Cortex of kidney (tissue), 1 donor: ENCODE measurements at places on chromosomes 3 and 15.

DNA sequence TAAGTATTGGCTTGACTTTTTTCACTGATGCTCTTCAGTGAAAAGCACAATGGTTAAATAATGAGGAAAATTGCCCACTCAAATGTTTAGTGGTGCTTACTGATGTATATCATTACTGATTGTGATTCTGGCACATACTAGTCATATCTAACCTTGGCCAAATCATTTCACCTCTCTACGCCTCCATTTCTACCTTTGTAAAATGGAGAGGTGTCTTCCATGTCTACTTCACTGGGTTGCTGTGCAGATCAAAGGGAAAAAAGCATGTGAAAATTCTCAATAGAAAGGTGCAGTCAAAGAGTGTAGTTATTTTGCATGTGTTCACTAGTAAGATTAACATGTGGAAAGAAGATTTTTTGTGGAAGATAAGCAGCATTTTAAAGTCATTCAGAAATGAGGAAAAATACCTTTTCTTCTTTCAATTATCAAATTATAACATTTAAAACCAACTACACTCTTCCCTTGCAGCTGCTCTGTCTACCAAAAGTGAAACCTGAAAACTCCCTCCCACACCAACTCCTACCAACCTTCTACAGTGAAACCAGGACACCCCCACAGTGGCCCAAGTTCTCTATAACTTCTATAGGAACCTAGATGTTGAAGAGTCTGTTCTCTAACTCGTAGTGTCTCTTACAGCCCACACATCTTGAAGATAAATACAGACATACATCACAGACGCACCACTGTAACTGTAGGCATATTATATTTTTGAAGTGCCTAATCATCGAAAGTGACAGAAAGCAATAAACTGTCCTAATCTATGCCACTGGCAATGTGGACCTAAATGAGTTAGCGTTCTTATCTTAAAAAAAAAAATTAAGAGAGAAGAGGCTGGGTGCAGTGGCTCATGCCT lies 1.4 kb downstream of the CD200R1 start:
- DNase-seq: no peak

DNA sequence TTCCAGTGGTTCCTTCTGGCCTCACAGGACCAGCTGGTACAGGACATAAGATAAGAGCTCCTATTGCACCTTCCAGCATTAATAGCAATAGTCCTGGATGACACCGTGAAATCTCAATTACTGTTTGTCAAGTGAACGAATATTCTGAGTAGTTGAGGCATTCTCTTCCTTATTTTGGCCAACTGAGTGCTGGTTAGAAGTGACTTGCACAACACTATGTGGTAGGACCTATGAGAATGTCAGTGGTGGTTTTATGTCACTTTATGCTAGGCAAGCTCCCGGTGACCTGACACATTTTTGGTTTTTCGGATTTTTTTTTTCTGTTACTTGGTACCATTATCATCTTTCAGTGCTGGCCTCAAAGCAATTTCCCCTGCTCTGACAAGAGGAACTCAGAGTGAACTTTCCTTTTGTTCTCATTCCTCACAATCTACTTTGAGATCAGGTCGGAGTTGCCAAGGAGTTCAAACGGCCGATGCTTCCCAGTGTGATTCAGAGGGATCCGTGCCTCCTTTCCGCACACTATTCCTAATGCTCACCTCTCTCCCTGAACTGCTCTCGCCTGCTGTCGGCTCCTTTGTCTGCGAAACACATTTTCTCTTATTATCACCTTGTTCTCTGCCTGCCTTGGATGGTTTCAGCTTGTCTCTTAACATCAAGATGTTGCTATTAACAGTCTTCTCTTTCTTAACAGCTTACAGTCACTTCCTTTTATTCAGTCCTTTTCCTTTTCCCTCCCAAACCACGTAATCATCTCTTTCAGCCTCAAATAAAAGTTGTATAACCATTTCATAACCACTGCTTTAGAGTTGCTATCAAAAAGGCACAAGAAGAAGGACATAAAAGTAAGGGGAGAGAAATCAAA lies 35.8 kb downstream of the QTRT2 start:
- no peak for DNase-seq

DNA sequence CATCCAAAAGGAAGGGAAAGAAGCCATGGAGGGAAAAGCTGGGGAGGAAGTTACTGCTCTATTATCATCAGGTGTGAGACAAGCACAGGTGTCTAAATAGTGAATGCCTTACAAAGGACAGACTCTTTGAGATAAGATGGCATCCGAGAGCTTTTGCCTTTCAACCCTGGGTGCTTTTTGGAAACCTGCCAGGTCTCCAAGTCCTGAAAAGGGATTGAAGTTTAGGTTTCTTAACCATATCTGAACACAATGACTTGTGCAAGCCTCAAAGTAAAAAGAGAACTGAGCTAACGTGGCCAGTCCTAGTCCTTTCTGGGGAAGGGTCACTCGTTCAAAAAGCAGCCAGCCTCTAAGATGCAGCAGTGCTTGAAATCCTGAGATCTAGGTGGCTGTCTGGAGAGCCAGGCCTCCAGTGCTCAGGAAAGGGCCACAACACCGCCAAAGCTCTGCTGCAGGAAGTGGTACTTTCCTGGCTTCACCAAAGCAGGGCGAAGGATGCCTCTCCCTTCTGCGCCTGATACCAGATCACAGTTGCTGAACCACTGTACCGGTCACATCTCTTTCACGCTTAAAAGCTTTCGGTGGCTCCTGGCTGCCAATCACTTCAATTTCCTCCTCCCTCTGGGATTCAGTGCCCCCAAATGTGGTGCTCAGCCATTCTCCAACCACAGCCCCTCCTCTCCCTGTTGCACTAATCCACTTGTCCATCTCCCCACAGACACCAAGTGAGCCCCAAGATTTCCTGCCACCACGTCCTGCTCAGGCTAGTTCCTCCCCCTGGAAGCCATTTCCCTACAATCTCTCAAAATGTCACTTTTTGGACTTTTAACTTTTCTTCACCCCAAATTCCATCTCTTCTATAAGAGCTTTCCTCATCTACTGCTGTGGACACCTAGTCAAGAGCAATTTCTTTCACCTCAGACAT lies 104.1 kb upstream of the LPP start:
- DNase-seq: no peak

- no peak for DNase-seq
These were observed 769 bp upstream of the SELENOS start for GRCh38 chr15:101277943-101278564.

GRCh38 chr15:70701891-70702568 lies 61.3 kb downstream of the UACA start:
- DNase-seq: no peak

DNA sequence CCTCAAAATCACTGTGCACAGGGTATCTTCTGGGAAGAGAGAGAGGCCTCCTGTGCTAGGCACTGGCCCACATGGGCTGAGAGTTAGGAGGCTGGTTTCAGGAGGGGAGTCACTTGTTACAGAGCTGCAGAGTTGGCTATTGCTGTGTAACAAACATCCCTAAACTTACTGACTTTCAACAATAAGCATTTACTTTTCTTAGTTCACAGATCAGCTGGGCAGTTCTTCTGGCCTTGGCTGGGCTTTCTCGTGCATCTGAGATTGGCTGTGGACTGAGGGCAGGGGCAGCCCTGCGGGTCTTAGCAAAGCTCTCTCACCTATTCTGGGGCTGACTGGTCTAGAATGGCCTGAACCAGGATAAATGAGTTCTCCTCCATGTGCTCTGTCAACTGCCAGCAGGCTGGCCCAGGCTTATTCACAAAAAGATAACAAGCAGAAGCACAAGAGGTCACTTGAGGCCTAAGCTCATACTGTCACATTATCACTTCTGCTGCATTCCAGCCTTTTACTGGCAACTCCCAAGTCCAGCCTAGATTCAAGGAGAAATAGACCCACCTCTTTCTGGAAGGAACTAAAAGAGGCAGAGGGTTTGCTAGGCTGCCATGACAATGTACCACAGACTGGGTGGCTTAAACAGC lies 17.2 kb upstream of the RBSN start:
- DNase-seq: no peak

- DNase-seq: no peak
These were observed 94.5 kb upstream of the EIF1B start for GRCh38 chr3:40215015-40215414.

- no peak for DNase-seq
These were observed 53.0 kb downstream of the TMEM45A start for GRCh38 chr3:100545371-100545770.

- DNase-seq: no peak
These were observed 76.9 kb upstream of the STXBP5L start for GRCh38 chr3:120831066-120831465.

DNA sequence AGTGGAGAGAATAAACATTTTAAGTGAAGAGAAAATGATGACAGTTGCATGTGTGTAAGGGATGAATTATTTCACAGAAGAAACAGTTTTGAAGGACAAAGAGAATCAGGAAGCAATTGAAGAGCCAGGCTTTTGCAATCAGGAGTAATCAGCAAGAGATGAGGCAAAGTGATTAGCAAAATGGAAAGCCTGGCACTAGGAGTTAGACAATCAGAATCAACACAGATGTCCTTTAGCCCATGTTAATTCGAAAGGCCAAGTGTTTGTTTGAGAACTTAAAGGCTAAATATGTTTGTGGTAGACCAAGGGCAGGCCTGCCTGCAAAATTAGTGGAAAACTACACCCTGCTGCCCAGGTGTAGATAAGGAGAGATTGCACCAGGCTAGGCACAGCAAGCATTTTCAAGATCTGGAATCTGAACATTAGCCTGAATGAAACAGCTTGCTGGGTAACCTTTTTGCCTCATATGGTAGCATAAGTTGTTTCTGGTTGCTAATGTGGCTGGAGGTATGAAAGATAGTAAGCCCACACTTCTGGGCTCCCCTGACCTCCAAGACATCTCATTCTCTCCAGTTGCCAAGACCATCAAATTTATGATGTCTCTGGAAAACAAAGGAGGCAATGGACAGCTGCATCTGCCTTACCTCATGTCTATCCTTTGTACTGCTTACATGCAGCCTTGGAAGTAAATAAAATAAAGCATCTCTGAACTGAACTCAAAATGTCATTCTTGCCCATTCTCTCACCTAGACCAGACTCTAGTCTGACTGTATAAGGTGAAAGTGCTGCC lies 22.0 kb upstream of the LEKR1 start:
- DNase-seq: no peak

- DNase-seq: no peak
These were observed 17.4 kb upstream of the TXNRD3 start for GRCh38 chr3:126672340-126672739.

GRCh38 chr3:14429237-14429636 lies 26.8 kb downstream of the SLC6A6 start:
- no peak for DNase-seq

DNA sequence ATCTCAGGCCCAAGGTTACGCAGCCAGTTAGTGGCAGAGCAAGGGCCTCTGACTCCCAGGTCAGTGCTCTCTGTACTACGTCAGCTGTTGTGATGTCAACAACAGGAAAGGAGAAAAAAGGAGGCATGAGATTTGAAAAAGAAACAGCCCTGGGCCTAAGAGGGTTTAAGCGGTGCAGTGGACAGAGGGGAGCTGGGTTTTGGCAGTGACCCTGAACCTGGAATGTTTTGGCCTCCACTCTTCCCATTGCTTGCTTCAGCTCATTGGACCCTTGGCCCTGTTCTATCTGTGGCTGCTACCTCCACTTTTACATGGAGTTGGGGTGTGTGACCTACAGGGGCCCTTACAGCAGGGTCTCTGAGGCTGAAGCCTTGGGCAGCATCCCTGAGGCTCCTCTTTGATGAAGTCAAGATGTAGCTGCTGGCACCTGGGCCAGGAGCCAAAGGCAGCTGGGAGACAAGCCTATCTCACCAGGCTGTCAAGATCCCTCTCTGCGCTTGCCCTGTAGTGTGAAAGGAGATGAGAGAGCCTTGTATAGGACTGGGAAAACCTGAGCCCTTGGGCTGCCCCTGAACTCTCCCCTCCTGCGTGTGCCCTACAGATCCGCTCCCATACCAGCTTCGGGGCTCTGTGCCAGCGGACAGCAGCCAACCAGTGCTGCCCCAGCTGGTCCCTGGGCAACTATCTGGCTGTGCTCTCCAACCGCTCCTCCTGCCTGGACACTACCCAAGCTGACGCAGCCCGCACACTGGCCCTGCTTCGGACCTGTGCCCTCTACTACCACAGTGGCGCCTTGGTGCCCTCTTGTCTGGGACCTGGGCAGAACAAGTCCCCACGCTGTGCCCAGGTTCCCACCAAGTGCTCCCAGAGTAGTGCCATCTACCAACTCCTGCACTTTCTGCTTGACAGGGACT lies 8.7 kb downstream of the DISP2 start:
- no peak for DNase-seq

GRCh38 chr3:52240886-52241370 lies 2.0 kb upstream of the TWF2 start:
- DNase-seq: no peak

DNA sequence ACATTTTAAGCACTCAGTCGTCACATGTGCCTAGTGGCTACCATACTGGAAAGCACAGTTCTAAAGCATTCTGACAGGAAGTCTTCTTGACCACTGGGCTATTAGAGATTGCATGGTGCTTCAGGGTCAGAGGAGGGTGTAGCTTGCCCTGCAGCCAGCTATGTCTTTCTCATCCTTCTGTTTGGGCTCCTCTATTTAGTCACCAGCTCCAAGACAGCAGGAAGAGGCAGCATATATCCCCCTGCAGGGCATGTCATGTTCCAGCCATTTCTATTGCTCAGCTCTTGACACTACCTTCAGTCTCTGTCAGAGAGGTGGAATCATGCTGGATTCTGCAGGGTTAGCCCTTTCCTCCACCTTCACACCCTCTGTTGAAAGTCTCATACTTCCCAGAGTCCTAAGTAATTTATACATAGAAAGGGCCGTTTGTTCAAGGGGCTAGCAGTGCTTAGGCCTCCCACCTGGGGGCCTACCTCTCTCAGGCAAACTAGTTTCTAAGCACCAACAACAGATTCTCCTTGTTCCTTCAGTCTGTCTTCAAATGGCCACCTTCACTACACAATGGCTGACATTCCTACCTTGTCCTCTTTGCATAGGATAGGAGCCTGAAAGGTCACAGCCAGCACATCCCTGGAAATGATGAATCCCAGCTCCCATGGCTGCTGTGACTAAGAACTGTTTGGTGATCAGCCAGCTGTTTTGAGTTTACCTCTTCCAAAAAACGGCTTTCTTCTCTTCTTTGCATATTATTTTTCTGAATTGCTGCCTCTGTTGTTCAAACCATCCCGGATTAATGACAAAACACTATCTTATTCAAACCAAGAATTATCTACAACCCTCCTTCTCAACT lies 115.7 kb upstream of the BFSP2 start:
- no peak for DNase-seq

DNA sequence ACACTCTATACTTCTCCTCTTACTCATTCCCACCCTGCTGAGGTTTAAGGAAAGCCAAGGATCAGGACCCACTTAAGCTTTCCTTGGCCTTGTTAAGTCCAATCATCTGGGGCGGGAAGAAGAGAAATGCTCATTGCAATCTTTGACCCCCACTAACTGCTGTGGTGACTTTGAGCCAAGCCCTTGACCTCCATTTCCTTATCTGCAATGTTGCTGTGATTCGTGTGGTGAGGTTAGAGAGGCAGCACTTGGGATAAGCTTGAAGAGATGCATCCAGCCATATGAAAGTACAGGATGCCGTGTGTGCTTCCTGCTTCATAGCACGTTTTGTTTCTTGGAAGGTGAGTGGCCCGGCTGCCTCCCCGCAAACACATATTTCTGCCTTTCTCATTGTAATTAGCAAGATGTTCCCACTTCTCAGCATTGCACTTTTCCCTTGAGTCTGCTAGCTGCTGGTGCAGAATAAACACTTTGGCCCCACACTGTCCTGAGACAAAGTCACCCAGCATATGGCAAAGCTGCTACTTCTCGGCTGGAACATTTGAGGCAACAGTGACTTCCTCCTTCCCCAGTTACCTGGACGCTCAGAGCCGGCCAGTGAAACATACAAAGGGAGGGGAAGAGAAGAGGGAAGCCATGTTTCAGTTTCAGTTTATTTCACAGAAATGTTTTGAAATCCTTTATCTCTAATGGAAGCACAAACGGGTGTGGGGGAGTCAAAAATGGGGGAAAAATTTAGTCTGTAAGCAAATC lies 10.5 kb upstream of the NUDT16 start:
- DNase-seq: no peak

- no peak for DNase-seq
These were observed 241.0 kb downstream of the NSUN3 start for GRCh38 chr3:94303897-94304296.
